Stimulated activated memory B cell treated with anti-CD40 and anti-IgM and Interleukin-4, amounts not matched to agents 10 μg/mL and 1 μg/mL and 100 μg/mL, for 72 hours (primary cell): ENCODE measurements at places on chromosomes 11 and 22.

GRCh38 chr11:31262761-31263160 lies 106.8 kb downstream of the DCDC1 start:
- no peak overlapping the region for H3K4me3 ChIP-seq
- ATAC-seq = no peak
- no peaks in the 10 kb centered on the region for H3K36me3 ChIP-seq

- no peak overlapping the region for H3K4me3 ChIP-seq
- peaks cover 7% of the 10 kb centered on the region for H3K4me1 ChIP-seq
- ATAC-seq = no peak
- H3K27ac ChIP-seq = no peak overlapping the region
- H3K27me3 ChIP-seq = peaks cover 20% of the 10 kb centered on the region
Measured at GRCh38 chr11:1111545-1112212, 37.0 kb downstream of the MUC2 start.

DNA sequence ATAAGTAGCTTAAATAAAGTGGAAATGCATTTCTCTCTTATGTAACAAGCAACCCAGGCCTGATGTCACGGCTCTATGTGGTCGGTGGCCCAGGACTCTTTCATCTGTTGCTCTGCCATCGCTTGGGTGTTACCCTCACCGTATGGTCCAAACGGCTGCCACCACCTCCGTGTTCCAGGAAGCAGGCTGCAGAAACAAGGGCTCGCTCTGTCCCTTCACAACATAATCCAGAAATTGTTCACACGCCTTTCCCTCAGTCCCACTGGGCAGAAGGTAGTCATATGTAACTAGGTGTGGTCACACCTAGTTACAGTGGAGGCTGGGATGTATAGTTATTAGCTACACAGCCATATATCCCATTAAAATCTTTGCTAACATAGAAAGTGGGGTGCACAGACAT lies 421.0 kb downstream of the SOX6 start:
- ATAC-seq = no peak
- H3K36me3 ChIP-seq = no peaks in the 10 kb centered on the region
- H3K4me3 ChIP-seq = no peak overlapping the region
- no peak overlapping the region for H3K27ac ChIP-seq

DNA sequence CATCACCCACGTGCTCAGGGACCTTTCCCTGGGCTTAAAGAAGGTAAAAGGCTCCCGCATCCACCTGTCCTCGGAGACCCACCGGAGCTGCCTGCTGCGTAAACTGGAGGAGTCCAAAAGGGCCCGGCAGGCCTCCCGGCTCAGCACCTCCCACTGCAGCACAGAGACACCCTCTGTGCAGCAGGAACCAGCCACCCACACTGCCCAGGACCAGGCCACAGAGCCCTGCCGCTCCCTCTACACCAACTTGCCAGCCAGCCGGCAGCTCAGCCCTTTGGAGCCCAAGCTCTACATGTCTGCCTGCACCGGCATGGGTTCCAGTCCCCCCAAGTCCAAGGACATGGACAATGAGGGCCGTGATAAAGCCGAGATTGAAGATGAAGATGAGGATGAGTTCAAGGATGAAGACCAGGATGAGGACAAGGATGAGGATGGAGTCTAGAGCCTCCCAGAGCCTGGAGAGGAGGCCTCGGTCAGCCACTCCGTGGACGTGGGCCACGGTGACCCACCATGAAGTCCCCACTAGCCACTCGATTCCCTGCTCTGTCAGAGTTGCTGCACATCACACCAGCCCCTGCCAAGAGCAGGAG lies 4.2 kb downstream of the CCDC116 start:
- no peaks in the 10 kb centered on the region for H3K36me3 ChIP-seq
- no peak overlapping the region for H3K4me3 ChIP-seq
- no peaks in the 10 kb centered on the region for H3K27me3 ChIP-seq
- ATAC-seq = no peak
- peaks cover 21% of the 10 kb centered on the region for H3K4me1 ChIP-seq
- H3K27ac ChIP-seq = no peak overlapping the region

- H3K4me3 ChIP-seq = no peak overlapping the region
- H3K36me3 ChIP-seq = no peaks in the 10 kb centered on the region
- no peak overlapping the region for H3K27ac ChIP-seq
Measured at GRCh38 chr11:29293825-29294224, 723.0 kb downstream of the KCNA4 start.

GRCh38 chr11:126111458-126112116 lies 48.9 kb upstream of the CDON start:
- H3K4me3 ChIP-seq = no peak overlapping the region
- H3K27ac ChIP-seq = no peak overlapping the region
- ATAC-seq = no peak
- H3K27me3 ChIP-seq = peaks cover 55% of the 10 kb centered on the region
- no peaks in the 10 kb centered on the region for H3K4me1 ChIP-seq
- no peaks in the 10 kb centered on the region for H3K36me3 ChIP-seq
